ENCODE measurements at places on chromosomes 3 and 15.

DNA sequence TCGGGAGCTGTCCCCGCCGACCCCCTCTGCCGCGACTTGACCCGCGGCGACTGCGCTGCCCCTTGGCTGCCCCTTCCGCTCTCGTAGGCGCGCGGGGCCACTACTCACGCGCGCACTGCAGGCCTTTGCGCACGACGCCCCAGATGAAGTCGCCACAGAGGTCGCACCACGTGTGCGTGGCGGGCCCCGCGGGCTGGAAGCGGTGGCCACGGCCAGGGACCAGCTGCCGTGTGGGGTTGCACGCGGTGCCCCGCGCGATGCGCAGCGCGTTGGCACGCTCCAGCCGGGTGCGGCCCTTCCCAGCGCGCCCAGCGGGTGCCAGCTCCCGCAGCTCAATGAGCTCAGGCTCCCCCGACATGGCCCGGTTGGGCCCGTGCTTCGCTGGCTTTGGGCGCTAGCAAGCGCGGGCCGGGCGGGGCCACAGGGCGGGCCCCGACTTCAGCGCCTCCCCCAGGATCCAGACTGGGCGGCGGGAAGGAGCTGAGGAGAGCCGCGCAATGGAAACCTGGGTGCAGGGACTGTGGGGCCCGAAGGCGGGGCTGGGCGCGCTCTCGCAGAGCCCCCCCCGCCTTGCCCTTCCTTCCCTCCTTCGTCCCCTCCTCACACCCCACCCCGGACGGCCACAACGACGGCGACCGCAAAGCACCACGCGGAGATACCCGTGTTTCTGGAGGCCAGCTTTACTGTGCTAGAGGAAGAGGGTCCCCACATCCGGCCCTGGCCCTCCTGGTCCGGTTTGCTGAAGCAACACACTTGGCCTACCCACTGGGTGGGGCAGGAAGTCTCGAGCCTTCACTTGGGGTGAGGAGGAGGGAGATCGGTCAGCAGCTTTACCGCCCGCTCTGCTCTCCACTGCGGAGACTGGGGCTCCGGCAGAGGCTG lies at the start of gene RASSF1:
Gene RASSF1, minus strand, starts transcription at position 389 of the 882 bp plus-strand sequence. Its CDS starts 31 bp downstream, at position 358.
- no peak for DNase-seq

DNA sequence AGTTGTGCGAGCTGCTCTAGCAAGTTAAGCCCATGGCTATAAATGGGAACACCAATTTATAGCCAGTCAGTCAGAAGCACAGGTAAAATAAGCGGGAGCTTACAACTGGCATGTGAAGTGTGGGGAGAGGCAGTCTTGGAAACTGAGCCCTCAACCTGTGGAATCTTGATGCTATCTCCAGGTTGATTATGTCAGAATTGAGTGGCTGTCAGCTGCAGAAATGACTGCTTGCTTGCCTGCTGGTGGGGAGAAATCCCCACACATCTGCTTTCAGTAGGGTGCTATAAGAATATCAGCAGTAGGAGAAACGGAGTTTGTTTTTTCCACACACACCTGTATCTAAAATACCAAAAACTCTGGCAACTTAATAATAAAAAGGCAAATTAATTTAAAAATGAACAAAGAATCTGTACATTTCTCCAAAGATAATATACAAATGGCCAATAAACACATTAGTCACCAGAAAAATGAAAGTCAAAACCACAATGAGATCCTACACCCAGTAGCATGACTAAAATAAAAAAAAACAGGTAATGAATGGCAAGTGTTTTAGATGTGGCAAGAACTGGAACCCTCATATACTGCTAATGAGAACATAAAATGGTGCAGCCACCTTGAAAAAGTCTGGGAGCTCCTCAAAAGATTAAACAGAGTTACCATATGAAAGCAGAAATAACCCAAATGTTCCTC lies 26.0 kb upstream of the MAP4 start:
- DNase-seq: no peak

DNA sequence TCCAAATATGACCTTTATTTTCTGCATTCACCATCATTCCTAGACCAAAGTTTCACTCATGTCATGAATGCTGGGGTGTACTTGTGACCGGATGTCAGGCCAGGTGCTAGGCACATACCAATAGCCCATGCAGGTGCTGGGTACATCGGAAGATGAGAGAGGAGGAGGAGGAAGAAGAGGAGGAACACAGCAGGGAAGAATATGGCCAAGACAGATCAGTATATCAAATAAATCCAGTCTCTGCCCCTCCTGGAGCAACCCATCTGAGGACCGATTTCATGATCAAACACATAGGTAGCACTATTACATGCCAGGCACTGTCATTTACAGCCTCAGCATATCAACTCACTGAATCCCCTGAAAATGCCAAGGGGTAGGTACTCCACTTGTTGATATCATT lies 3.0 kb upstream of the WNT7A start:
- DNase-seq: no peak

GRCh38 chr3:115666920-115667737 lies 43.8 kb downstream of the GAP43 start:
- no peak for DNase-seq

GRCh38 chr3:141656771-141657170 lies 81.3 kb upstream of the RNF7 start:
- DNase-seq: no peak

GRCh38 chr3:132984181-132984580 lies 54.0 kb upstream of the TMEM108 start:
- DNase-seq: no peak

DNA sequence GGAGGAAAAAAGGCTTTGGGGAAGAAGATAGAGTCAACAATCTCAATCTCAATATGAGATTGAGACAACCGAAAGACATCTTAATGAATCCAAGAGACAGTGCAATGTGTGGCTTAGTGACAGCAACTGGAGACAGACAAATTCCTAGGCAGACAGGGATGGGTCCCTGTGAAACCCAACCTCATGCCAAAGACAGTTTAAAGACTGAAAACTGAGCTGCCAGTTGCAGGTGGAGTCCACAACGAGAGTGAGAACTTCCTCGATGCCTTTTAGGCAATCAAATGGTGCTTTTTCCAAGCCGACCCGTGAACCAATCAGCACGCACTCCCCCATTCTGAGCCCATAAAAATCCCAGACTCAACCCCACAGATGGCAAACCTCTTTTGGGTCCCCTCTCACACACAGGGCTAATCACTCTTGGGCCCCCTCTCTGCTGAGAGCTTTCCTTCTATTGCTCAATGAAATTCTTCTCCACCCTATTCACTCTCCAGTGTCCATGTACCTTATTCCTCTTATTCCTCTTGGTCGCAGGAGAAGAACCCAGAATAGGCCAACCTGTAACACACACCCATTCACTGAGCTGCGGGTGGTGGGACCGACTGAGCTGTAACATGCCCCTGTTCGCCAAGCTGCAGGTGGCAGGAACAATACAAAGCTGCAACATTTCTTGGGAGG lies 34.8 kb downstream of the ZMAT3 start:
- DNase-seq: no peak

- no peak for DNase-seq
Observed at GRCh38 chr3:152331018-152331541, 62.4 kb downstream of the MBNL1 start.

Data from NCI-H524 (cell line).